Kidney (tissue), 22 donors: ENCODE measurements at places on chromosomes 6 and 20.

- DNase-seq, result no peak
Observed at GRCh38 chr20:8663424-8663823, 405.5 kb upstream of the PLCB4 start.

- no peak for DNase-seq
Observed at GRCh38 chr20:24257171-24257570, 212.3 kb upstream of the SYNDIG1 start.

DNA sequence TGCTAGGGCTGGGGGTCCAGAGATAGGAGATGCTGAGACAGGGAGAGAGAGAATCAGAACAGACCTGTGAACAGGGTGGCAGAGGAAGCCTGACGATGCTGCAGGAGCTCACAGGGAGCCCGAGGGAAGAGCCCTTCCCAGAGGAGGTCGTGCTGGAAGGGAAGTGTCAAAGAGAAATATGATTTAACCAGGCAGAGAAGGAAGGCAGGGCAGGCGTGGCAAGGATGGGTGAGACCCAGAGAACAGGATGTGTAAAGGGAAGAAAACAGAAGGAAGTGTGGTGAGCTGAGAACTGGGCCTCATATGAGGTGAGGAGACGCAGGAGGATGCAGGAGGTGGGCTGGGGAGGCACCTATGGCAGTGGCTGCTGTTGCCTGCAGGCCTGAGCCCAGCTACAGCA is 105.6 kb downstream of the ZDHHC14 start:
- no peak for DNase-seq

DNA sequence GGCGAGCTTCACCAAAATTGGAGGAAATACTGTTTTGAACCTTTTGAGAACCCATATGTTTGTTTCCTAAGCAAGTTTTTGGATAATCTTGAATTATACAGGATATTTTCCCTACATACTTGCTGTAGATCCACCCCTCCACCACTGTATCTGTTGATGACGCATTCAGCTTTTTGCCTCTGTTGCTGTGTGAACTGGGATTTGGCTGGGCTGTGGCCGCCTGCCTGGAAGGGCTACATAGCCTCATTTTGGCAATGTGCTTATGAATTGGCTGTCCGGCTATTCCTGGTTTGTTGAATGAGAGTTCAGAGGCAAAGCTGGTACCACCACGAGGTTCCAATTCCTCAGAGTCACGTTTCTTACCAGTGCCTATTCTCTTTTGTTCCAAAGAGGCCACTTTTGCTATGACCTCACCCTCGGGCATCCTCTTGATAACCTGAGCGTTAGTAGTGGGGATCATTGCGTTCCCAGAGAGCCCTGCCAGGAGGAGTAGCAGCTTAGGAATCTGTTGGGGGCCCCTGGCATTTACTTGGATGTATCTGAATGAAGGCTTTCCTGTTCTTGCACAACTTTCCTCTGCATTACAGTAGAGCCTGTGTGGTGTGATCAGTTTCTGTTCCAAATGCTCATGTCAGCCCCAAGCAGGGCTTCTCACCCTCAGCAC is 6.4 kb downstream of the FAM83D start:
- DNase-seq, result no peak

DNA sequence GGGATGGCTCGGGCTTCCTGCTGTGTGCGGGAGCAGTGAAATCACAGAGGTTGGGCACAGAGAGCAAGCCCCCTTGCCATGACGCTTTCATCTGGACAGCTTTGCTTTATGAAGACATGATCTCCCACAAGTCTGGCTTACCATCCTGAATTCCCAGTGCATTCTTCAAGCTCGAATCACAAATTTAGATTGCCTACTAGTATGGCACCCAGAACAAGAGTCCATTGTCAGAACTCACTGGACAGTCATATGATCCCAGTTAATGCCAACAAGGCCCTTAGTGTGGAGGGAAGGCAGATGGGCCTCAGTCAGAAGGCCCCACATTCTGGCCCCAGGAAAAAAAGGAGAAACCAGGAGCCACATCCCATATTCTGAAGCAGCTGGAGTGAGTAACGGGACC is 147.3 kb upstream of the FOXQ1 start:
- no peak for DNase-seq

DNA sequence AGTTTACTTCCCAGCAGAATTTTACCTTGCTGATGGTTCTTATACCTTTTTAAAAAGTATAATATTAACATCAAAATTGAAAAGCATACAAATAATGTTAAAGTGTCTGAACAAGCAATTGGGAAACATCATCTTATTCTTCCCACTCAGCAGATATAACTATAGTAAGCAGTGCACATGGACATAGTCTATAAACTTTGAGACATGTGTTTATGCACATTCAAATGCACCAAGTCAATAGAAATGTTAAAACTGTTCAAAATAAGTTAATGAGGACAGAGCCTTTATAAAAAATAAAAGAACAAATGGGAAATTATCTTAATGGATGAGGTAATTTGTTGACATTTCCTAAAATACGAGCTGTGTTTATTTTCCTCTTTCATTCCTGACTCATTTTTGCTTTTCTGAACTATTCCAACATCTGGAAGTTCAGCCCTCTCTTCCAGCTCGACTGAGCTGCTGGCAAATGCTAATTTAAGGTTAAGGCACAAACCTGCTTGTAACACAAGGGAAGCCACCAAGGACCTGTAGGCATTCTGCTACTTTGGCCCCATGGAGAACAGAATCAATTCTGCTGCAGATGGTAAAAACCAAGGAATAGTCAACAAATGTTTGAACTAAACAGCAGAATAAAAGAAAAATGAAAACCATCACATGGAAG is 110.3 kb upstream of the MAP3K4 start:
- DNase-seq, result no peak

DNA sequence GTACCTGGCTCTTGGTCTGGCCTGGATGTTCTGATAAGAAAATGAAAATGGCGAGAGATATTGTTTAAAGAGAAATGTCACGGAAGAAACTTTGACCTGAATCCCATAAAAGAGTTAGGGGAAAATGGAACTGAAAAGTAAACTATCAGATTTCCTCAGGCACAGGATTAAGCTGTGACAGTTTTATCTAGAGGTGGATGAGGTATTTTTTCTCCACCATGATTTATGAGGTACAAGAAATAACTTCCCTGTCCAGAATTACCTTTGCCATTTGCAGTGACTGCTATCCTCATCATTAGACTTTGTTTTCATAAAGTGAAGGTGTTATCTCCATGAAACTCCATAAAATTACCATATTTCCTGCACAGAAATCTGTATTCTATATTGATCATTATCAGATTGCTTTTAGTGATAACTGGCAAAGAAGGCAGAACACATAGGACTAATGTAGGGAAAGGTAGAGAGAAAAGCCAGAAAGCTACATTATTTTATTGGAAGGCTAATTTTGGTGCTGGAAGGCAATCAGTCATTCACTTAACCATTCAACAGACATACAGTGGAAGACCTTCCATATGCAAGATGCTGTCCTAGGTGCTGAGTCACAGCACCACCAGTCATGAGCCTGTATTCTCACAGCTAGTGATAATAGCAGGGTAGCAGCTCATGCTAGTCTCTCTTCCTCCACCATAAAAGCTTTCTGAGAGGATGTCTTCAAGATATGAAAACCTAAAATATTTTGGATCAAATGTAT is 427.3 kb upstream of the CITED2 start:
- DNase-seq, result no peak

- no peak for DNase-seq
Observed at GRCh38 chr6:22656706-22657351, 87.5 kb downstream of the HDGFL1 start.

- no peak for DNase-seq
Observed at GRCh38 chr6:86107985-86108384, 465.3 kb upstream of the SYNCRIP start.

GRCh38 chr6:163405412-163406309 is 8.9 kb upstream of the QKI start:
- DNase-seq, result no peak

DNA sequence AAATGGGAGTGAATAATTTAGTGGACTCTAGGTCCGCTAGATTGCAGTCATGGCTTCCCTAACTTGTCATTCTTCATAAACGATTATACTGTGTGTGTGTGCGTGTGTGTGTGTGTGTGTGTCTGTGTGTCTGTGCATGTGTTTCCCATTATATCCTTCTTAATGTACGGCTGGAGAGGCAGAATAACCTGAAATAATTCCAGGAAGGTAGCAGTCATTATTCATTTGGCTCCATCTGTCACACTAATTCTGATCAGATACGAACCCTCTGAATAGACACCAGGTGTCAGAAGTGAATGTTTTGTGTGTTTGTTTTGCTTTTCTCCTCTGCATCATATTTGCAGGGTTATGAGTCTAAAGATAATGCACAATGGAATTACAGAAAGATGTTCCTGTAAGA is 372.9 kb downstream of the DOK5 start:
- DNase-seq, result no peak

DNA sequence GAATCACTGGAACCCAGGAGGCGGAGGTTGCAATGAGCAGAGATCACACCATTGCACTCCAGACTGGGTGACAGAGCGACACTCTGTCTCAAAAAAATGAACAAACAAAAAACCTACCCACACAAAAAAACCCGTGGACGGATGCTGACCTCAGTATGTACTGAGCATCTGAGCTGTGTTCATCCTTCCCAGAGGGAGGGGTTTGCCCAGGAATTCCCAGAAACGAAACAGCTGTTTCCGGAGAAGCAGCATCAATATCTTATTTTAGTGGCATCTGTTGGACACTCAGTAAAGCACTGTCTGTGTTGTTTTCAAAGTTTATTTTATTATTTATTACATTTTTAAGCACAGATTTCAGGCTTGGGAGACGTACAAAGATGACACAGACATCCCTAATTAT is 18.7 kb downstream of the NANP start:
- DNase-seq, result no peak

DNA sequence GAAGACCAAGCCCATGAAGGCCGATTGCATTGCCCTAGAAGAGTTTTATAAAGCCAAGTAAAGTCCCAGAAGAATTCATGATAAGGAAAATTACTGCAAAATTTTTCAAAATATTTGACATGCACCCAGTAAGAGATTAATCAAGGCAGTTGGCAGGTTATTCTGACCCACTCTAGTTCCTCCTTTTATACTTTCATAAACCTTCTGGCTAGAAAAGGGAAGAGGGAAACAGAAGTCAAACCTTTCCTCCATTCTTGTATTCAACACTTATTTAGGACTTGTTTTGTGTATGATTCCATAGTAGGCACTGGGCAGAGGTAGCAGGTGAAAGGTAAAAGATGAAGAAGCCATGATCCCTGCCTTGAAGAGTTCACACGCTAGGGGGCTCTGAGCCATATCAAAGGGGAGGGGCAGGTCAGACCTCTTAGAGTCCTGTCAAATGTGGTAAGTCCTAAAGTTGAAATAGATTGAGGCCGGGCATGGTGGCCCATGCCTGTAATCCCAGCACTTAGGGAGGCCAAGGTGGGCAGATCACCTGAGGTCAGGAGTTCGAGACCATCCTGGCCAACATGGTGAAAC is 85.4 kb downstream of the NDUFAF5 start:
- DNase-seq, result no peak

GRCh38 chr20:36542516-36543183 is 1.3 kb downstream of the MYL9 start:
- DNase-seq, result no peak

GRCh38 chr6:107173779-107174178 is 58.5 kb upstream of the BEND3 start:
- DNase-seq, result no peak

- DNase-seq, result no peak
Observed at GRCh38 chr6:87396595-87397392, 11.0 kb upstream of the CFAP206 start.

DNA sequence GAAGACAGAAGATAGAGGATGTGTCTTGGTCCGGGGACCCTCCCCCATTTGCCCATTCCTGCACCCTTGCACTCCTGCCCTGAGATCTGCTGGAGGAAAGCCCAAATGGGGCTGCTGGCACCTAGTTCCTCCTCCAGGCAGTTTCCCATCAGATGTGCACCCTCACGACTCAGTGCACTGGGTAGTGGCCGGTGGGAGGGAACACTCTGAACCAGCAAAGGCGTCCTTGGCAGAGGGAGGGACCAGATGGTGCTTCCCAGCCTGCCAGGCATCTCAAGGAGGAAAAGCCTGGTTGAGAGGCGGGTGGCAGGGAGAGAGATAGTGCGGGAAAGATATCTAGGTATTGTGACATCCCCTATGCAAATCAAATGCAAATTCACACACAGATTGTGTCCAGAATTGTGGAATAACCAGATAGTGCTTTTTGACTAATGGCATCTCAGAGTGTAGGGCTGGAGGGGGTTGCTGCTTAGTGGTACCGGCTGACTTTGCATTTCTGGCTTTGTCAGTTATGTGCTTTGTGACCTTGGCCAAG is 19.5 kb downstream of the TMEM151B start:
- no peak for DNase-seq

DNA sequence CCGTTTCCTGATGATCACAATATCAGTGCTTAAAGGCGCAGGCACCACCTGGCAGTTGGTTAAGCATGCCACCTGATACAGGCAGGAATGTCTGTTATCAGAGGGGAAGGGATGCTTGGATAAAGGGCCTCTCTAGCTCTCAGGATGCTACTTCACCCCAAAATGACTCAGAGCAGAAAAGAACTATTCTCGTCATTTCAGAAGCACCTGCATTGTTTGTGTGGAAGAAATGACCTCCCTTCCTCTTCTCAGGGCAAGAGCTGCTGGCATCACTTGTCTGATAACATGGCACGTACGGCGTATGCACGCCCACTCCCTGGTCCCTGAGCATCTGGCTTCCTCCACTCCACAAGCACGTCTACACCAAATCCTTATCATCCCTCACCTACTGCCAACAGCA is 47.3 kb downstream of the ATP9A start:
- DNase-seq, result no peak

DNA sequence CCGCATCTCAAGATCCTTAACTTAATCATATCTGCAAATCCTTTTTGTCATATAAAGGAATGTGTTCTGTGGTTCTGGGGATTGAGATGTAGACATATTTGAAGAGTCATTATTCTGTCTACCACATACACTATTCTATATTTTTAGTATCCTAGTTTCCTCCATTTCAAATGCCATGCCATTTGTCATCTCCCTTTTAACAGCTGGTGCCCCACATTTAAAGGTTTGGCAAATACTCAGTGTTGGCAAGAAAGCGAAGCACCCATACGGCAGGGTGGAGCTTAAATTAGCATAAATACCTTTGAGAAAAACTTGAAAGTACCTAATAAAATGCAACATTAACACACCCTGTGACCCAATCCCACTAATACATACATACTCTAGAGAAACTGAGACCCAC is 31.7 kb downstream of the PAK5 start:
- DNase-seq, result no peak

GRCh38 chr6:35048631-35049083 is 92.5 kb downstream of the TCP11 start:
- no peak for DNase-seq

GRCh38 chr6:1884313-1884712 is 274.6 kb downstream of the FOXC1 start:
- no peak for DNase-seq

GRCh38 chr6:26211963-26212362 is 124.7 kb downstream of the HFE start:
- no peak for DNase-seq

DNA sequence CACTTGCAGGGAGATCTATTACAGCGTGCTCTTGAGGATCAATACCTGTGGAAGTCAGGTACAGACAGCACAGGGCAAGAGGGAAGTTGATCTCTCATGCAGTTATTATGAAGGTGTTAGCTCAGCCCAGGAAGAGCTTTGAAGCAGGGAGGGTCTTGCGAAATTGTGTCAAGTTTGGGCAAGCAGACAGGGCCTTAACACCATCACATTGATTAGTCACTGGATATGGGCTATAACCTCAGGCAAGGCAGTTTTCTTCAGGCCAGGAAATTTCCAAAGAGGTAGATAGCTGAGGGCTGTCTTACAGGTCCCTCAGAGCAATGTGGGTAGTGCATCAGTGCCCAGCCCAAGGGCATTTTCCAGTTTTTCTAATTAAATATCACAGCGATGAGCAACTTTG is 643.8 kb downstream of the DHX35 start:
- no peak for DNase-seq
